ENCODE measurements at places on chromosomes 5 and 9.

DNA sequence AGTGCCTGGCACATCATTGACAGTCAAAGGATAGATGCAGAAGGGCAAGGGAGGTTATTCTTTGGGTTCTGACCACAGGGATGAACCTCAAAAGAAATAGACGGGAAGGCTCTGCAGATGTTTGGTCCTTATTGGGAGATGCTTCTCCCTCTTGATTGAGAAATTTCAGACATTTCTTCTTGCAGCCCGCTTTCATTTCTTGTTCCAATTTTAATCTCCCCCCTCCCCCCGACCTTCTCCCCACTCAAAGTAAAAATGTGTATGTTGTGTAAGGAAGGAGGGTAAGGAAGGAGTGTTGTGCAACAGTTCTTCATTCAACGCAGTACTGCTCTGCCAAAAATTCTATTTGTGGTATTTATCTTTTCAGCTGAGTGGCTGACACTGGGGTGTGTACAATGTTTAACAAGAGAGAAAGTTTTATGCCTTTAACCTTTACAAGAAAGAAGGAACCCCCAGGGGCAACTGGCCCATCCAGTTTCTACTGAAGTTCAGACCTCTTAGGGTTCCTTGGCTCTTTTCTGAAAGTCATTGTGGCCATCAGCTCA, 46.3 kb upstream of the TNFSF15 start:
- no peak for DNase-seq

GRCh38 chr9:134724912-134725604, 83.5 kb downstream of the COL5A1 start:
- DNase-seq, result no peak

- no peak for DNase-seq
Measured at GRCh38 chr5:13957032-13957645, 12.7 kb upstream of the DNAH5 start.

- DNase-seq, result no peak
Measured at GRCh38 chr9:21362287-21362686, 5.6 kb downstream of the IFNA13 start.

Data from stimulated activated CD4-positive, alpha-beta T cell treated with anti-CD3 and anti-CD28 coated beads, Interleukin-2, amount 100 ng/mL, for 4 hours (primary cell).